ENCODE measurements at places on chromosomes 4 and X.

DNA sequence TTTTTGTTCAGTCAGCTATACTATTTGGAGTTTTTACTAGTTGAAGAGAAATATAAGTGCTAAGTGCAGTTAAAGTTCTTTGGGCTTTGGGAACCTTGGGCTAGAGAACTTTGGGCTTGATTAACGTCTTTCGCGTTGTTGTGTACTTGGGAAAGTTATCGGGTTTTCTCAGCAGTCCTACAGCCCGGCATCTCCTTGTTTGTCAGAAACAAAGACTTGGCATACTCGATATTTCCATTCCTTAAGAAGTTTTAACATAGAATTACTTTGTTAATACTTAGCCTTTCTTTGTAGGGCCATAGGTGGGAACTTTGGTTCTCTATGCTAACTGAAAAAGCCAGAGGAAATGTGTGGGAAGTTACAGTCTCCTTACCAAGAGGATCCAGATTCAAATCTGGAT, 28.7 kb downstream of the RAPGEF2 start:
- DNase-seq: no peak

- no peak for DNase-seq
Measured at GRCh38 chr4:110128472-110128919, 69.9 kb downstream of the ELOVL6 start.

- DNase-seq: no peak
Measured at GRCh38 chr4:11196927-11197522, 231.7 kb downstream of the HS3ST1 start.

- no peak for DNase-seq
Measured at GRCh38 chrX:105282077-105282476, 61.6 kb upstream of the TEX13A start.

GRCh38 chr4:17489721-17490120, 22.2 kb downstream of the QDPR start:
- no peak for DNase-seq

- DNase-seq: no peak
Measured at GRCh38 chrX:36978886-36979285, 29.3 kb upstream of the FAM47C start.

GRCh38 chrX:31007321-31007720, 64.5 kb downstream of the FTHL17 start:
- DNase-seq: peak; percentile 36

GRCh38 chr4:38620527-38621027, 43.4 kb upstream of the KLF3 start:
- DNase-seq: no peak

- DNase-seq: no peak
Measured at GRCh38 chr4:166658585-166658984, 575.7 kb downstream of the SPOCK3 start.
